ENCODE measurements at places on chromosomes 13 and 19.
A peak's percentile ranks its signal among the peaks of the same experiment; 100 is the strongest.

- no peak for DNase-seq
Observed at GRCh38 chr13:110216006-110216397, 91.0 kb downstream of the COL4A1 start.

GRCh38 chr13:106503272-106503671 is 32.2 kb downstream of the EFNB2 start:
- DNase-seq, result no peak

DNA sequence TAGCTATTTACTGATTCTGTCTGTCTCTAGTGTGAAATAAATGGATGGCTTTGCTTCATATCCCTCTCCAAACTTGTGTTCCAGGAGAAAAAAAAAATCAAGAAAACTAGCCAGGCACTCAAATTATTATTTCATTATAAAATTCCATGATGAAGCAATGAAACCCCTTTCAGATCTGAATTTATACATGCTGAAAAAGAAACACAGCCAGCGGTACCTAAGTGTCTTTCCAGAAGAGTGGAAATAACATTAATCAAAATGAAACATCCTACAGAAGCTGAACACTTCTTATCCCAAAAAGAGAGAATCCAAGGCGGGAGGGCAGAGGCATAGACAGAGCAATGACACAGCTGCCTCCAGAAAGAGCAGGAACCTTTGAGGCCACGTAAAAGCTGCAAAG is 15.9 kb downstream of the ENOX1 start:
- DNase-seq, result no peak

DNA sequence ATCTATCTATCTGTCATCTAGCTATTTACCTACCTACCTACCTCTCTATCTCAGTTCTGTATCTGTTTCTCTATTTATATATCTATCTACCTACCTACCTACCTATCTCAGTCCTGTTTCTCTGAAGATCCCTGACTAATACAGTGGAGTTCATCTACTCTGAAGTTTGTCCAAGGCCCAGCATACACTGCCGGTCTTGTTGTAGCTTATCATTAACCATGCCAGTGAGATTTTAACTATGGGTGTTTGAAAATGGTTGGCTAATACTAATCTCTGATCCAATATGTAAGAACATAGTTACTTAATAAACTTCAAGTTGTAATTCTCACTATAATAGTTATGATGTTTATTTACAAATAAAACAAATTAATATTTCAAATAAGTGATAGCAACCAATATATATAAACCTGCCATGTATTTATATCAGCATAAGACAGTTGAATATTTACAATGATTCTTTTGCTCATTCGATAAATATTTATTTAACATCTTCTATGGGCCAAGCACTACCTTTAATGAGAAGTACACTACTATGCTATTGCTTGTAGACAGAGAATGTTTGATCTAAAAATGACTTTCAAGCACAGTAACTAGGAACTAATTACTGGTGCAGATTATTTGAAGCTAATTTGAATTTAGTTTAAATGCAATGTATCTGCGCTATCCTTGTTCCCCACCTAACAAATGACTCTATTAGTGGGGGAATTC is 242.1 kb downstream of the KLF5 start:
- no peak for DNase-seq

- DNase-seq, result no peak
Observed at GRCh38 chr13:38135592-38135991, 214.1 kb upstream of the UFM1 start.

DNA sequence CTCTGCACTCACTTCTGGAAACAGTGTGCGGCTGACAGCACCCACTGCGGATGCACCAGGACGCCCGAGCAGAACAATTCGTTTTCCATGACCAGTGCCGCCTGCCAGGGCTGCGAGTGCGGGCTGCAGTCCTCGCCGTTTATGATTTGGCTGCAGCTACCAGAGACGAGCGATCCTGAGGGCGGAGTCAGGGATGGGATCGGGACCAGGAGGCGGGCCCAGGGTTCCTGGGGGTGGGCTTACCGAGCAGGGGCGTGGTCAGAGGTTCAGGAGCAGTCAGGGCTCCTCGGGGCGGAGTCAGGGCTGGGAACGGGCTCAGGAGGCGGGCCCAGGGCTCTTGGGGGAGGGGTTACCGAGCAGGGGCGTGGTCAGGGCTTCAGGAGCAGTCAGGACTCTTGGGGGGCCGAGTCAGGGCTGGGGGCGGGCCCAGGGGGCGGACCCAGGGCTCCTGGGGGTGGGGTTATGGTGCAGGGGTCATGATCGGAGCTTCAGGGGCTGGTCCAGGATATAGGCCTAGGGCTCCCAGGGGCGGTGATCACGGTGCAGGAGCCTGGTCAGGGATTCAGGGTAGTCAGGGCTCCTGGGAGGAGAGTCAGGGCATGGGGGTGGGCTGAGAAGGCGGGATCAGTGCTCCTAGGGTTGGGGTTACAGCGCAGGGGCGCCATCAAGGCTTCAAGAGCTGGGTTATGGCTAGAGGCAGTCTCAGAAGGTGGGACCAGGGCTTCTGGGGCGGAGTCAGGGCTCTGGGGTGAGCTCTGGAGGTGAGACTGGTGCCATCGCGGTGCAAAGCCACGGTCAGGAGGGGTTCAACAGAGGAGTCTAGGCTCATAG is 1.7 kb downstream of the KLK4 start:
- DNase-seq, result peak; percentile 18

DNA sequence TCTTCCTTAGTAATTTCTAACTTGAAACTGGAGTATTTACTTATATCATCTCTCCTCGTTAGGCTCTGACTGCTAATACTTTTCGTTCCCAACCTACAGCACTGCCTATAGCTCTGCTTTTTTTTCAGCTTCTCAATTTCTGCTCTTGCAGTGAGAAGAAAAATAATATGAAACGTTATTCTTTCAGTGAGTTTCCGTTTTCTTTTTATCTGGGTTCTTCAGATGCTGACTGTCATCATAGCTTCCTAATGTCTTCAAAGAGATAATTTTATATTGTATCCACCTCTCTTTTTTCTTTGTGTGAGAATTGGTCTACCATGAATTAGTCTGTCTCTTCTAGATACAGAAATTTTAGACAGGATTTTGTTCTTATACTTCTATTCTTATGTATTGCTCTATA is 454.9 kb downstream of the LMO7 start:
- DNase-seq, result no peak

GRCh38 chr13:73842626-73843025 is 291.6 kb downstream of the KLF12 start:
- no peak for DNase-seq

GRCh38 chr13:74068471-74068870 is 65.7 kb downstream of the KLF12 start:
- DNase-seq, result no peak

Measured in stimulated activated CD4-positive, alpha-beta T cell treated with anti-CD3 and anti-CD28 coated beads, Interleukin-1b, Interleukin-23, amount 100 ng/mL, for 4 hours (primary cell).